Heart left ventricle (tissue), 16 donors: ENCODE measurements at places on chromosomes 2 and 18. TPM values are rescaled to one million over a fixed set of nuclear protein-coding genes. Genes with fewer than 3 reads are reported as not detected.
A peak's percentile ranks its signal among the peaks of the same experiment; 100 is the strongest.

DNA sequence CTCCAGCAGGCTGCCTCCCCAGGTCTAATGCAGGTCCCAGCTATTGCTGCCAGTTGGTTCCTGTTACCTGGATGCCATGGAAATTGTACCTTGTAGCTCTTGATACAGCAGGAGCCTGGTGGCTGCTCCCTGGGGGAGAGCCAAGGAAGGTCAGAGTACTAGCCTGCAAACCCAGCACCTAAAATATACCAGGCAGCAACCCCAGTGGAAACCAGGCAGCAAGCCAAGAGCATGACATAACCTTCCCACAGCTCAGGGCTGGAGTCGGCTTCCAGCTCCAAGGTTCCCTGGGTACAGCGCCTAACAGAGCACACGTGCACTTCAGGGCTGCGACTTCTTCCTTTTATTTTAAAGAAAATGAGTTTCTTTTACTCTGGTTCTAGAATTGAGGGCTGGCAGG, 30.3 kb downstream of the TNP1 start:
- H3K36me3 ChIP-seq = no peaks in the 10 kb centered on the region
- H3K4me1 ChIP-seq = peaks cover 5% of the 10 kb centered on the region

DNA sequence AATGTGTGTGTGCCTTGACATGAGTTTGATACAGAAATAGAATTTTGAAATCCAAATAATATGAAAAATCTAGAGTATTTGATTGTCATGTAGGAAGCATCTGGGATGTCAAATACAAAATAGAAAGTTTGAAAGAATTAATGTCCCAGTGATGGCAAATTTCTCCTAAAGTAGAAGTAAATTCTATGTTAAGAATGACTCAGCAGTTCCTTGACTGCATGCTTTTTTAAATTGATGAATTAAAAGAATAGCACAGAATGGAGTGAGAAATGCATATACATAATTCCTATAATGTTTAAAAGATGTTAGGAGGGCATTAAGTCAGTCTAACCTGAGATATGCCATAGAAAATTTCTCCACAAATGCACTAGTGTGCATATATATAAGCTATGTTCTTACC, 357.5 kb downstream of the TMEM182 start:
- H3K27me3 ChIP-seq = no peaks in the 10 kb centered on the region
- no peaks in the 10 kb centered on the region for H3K36me3 ChIP-seq
- no peak for DNase-seq
- no peak overlapping the region for H3K27ac ChIP-seq

GRCh38 chr2:215031321-215031720, 107.1 kb downstream of the ABCA12 start:
- no peaks in the 10 kb centered on the region for H3K36me3 ChIP-seq
- H3K27me3 ChIP-seq = no peaks in the 10 kb centered on the region
- no peak for DNase-seq
- H3K27ac ChIP-seq = no peak overlapping the region
- no peak overlapping the region for H3K4me3 ChIP-seq

DNA sequence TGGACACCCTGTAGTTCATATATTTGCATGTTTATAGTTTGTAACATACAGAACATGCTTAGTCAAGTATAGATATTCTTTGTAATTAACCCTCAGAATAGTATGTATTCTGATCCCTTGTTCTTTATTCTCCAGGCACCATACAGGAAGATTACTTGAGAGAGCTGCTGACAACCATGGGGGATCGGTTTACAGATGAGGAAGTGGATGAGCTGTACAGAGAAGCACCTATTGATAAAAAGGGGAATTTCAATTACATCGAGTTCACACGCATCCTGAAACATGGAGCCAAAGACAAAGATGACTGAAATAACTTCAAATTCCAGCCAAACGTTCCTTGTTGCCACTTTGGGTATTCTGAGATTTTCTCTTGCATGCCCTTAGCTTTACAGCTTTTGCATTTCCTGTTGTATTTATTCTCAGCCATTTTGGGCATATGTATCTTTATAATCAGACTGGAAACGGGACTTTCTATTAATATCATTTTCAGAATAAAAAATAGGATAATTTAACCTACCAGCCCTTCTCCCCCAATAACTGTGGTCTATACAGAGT, 6.2 kb upstream of the MYL12B start:
- H3K36me3 ChIP-seq = peaks cover 68% of the 10 kb centered on the region
- peak overlapping the region; percentile 100 for H3K27ac ChIP-seq

GRCh38 chr18:79526468-79527460, 131.0 kb downstream of the NFATC1 start:
- H3K4me3 ChIP-seq = no peak overlapping the region
- DNase-seq = peak; percentile 62
- H3K36me3 ChIP-seq = no peaks in the 10 kb centered on the region
- no peaks in the 10 kb centered on the region for H3K27me3 ChIP-seq
- peak overlapping the region; percentile 42 for H3K27ac ChIP-seq

- H3K36me3 ChIP-seq = peaks cover 34% of the 10 kb centered on the region
- no peak for DNase-seq
- H3K27ac ChIP-seq = no peak overlapping the region
- H3K4me1 ChIP-seq = peaks cover 18% of the 10 kb centered on the region
Observed at GRCh38 chr2:61045226-61045625, 20.4 kb upstream of the SANBR start.

GRCh38 chr2:48901416-48901815, 145.9 kb upstream of the LHCGR start:
- no peak overlapping the region for H3K4me3 ChIP-seq
- no peak for DNase-seq
- no peaks in the 10 kb centered on the region for H3K4me1 ChIP-seq
- no peaks in the 10 kb centered on the region for H3K27me3 ChIP-seq
- H3K36me3 ChIP-seq = no peaks in the 10 kb centered on the region

- H3K27ac ChIP-seq = peak overlapping the region; percentile 50
- H3K27me3 ChIP-seq = no peaks in the 10 kb centered on the region
- peak overlapping the region; percentile 35 for H3K4me3 ChIP-seq
- peak; percentile 89 for DNase-seq
- no peaks in the 10 kb centered on the region for H3K36me3 ChIP-seq
Observed at GRCh38 chr2:233210843-233211547, 40.5 kb upstream of the ATG16L1 start.

GRCh38 chr18:68979737-68980136, 181.9 kb downstream of the CCDC102B start:
- no peaks in the 10 kb centered on the region for H3K36me3 ChIP-seq
- H3K27ac ChIP-seq = no peak overlapping the region
- H3K27me3 ChIP-seq = no peaks in the 10 kb centered on the region
- no peak for DNase-seq
- H3K4me3 ChIP-seq = no peak overlapping the region

DNA sequence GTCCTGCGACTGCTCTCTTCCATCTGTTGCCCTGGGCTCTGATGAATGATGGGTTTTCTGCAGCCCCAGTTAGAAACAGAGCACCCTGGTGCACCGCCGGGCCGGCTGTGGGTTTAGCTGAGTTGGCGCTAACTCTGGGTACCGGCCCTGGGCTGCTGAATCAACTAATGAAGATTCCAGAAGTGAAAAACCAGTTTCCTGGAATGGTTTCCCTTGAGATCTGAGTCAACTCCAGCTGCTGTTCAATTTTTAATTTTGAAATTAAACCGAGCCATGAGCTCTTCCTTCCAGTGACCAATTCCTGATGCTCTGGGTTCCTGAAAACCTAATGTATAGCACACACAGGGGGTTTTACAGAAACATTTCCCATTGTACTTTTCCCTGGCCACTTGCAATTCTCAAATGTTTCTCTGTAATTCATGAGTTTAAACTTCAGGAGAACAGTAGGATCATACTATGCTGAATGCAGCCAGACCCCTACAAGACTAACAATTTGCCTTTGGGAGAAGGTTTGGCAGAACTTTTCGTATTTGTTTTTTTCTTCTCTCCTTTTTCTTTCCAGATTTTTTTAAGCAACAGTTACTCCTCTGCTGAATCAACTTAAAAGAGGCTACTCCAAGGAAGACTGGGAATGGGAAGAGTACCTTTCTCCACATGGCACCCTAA, 5.5 kb downstream of the COL6A3 start:
- DNase-seq = peak; percentile 67
- peak overlapping the region; percentile 64 for H3K4me3 ChIP-seq
- no peaks in the 10 kb centered on the region for H3K4me1 ChIP-seq
- H3K36me3 ChIP-seq = no peaks in the 10 kb centered on the region

DNA sequence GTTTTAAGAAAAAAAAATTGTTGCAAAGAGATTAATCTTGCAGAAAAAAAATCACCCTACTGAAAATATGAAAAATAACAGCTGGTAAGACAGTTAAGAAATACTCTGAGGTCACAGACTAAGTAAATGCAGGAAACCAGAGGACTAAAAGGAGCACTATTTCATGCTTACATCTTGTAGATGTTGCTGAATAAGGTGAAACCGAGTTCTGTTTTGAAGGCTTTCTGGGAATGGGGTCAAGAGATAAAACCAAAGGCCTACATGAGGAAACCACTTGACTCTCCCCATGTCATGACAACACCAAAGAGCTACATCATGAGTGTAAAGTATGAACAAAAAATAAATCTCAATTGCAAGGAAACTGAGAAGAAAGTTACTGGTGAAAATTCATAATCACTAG, 197.6 kb downstream of the LRP1B start:
- H3K4me3 ChIP-seq = no peak overlapping the region
- H3K27me3 ChIP-seq = no peaks in the 10 kb centered on the region

Gene ARHGEF33
- 0.49 TPM for total RNA-seq

Gene PAX8
- 0.48 TPM for total RNA-seq

Gene RPE
- total RNA-seq = 12.8 TPM
